ENCODE measurements at places on chromosomes 5 and 9. TPM values are rescaled to one million over a fixed set of nuclear protein-coding genes. Genes with fewer than 3 reads are reported as not detected.
A peak's percentile ranks its signal among the peaks of the same experiment; 100 is the strongest.

SHC3 gene
- 1.0 TPM for total RNA-seq

DNA sequence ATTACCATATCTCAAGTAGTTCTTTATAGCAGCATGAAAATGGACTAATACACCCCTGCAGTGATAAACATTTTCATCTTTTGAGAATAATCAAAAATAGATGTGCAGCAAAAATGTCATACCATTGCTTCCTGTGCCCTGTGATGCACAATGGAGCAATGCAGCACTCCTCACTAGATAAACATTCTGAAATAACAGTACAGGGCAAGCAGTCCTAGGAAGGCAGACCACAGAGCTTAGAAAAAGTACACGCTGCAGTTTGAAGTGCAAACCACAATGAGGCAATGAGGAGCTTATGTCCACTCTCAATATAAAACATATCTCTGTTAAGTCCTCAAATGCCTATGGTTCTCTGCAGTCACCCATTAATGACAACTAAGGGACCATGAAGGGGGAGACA, 367.6 kb downstream of the PDE4D start:
- DNase-seq = no peak

CMBL gene
- 5.9 TPM for total RNA-seq

- no peak for DNase-seq
These were observed 731.3 kb downstream of the NR2F1-AS1 start for GRCh38 chr5:92849756-92850155.

DNA sequence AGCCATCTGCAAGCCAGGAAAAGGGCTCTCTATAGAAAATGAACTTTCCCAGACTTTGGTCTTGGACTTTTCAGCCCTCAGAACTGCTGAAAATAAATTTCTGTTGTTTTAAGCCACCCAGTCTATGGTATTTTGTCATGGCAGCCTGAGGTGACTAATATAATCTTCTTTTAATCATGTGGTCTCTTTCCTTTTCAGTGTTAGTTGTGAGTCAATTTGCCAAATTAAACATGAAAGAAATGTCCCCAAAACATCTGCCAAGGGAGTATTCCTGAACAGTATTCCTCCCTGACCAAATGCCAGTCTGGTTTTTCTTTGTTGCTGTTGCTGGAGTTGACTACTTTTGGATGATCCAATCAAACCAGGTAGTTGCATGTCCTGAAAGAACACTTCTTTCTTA, 4.7 kb upstream of the YTHDC2 start:
- DNase-seq = no peak

IL33 gene
- total RNA-seq = 24.4 TPM

DNA sequence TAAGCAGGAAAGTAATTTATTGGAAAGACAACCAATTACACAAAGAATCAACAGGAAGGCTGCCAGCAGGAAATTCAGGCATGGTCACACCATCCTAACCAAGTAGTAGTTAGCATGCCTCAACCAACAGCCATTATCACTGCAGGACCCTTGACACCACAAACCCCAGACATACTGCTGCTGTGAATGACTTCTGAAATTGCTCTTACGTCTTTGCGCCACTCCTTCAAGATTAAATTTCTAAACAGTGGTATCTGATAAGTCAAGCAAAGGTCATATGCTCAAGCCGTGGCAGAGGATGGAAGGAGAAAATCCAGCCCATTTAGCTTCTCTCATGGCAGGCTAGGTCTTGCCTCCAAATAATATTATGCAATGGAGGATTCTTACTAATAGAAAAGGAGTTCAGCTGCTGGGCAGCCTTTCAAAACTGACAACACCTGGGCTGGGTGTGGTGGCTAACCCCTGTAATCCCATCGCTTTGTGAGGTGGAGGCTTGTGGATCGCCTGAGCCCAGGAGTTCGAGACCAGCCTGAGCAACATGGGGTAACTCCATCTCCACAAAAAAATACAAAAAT, 5.0 kb upstream of the PTGER4 start:
- no peak for DNase-seq

DNA sequence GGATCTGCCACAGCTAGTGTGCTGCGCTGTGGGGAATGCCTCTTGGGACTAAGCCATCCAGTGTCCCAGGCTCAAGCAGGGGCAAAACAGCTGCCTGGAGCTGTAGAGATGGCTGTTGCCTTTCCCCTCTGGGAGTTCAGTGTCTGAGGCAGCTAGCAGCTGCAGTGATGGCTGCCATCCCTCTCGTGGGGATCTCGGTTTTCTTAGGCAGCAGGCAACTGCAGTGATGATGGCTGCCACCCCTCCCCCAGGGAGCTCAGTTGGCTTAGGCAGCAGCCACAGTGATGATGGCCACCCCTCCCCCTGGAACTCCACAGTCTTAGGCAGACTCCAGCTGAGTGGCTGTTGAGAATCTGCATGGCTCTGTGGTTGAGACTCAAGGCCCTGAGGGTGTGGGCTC, 1389.2 kb upstream of the NUDT12 start:
- DNase-seq = no peak

GNG10 gene
- total RNA-seq = 45.1 TPM

- DNase-seq = no peak
These were observed 6.4 kb downstream of the ABLIM3 start for GRCh38 chr5:149147676-149148075.

DNA sequence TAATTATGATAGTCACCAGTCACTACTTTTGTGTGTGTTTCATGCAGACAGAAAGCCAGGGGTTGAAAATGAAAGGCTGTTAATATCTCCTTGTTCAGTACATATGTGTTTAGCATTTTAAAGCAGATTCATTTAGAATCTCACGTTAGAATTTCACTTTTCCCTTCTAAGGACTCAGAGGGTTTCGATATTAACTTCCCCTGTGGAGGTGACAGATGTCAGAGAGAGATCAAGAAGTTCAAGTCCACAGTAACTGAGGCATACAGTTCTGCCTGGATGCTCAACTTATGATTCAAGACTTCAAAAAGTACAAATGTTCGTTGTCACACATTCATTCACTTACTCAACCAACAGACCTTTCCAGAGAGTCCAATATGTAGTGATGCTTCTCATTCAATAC, 251.1 kb downstream of the EBF1 start:
- no peak for DNase-seq

GRCh38 chr9:121568343-121569265, 69.0 kb upstream of the GGTA1 start:
- peak; percentile 74 for DNase-seq

DNA sequence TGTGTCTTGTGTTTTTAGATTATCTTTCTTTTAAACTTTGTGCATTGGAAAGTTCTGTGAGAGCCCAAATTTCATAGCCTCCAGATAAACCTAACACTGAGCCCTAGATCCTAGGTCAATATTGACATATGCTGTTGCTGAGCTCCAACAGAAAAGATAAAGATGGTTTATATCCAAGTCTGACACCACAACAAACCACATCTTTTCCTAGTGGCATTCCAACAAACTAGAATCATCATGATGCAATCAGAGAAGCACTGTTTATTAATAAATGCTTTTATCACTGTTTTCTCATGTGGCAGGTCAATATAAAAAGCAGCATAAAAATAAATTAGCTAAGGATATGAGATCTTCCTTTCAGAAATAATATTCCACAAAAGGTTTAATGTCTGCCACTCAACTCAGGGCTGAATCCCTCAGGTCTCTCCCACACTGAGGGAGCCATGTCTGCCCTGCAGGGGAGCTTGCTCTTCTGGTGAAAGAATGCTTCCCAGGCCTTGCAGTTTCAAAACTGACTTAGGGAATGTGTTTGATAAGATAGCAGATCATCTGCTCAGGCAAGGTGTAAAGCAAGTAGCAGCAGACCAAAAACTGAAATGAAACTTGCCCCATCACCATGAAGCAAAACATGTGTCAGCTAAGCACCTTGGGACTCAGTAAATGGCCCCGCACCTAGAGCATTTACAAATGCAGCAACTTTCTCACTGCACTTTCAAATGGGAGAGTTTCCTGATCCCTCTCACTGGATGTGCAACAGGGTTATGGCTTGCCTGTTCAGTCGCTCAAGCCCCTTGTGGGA, 493.0 kb downstream of the AGTPBP1 start:
- DNase-seq = no peak

- no peak for DNase-seq
These were observed 994 bp downstream of the POLE3 start for GRCh38 chr9:113409481-113409880.

DNA sequence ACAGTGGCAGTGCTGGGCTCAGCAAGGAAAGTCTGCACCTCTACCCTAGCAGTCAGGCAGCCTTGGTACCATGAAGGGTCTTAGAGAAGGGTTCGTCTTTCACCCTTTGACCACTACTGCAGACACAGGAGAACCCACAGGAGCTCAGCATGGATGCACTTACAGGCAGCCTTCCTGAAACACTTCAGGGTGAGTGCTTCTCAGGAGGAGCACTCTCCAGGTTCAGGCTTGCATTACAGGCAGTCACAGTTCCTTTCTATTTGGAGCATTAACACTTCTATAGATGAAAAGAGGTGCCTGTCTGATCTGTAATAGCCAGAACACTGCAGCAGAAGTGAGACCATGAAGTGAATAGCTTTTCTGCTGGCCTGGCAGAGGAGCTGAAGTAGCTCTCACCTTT, 8.7 kb upstream of the CYLC2 start:
- DNase-seq = no peak

DNA sequence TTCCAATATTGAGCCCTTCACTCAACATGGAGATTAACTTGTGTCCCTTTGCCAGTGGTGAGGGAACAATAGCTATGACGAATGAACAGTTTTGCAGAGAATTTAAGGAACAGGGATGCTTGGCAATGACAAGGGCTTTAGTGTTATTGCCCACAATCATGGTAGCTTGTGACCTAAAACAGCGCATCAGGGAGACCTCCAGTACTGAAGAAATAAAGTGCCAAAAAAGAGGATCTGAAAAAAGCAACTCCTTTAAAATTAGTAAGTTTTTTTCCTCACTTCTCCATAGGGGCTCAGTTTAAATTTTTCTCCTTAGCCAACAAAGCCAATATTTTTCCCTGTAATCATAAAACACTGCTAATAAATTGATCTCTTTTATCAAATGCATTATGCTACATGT, 41.8 kb upstream of the PAM start:
- no peak for DNase-seq

TAF11L2 gene
- not detected for total RNA-seq

DNA sequence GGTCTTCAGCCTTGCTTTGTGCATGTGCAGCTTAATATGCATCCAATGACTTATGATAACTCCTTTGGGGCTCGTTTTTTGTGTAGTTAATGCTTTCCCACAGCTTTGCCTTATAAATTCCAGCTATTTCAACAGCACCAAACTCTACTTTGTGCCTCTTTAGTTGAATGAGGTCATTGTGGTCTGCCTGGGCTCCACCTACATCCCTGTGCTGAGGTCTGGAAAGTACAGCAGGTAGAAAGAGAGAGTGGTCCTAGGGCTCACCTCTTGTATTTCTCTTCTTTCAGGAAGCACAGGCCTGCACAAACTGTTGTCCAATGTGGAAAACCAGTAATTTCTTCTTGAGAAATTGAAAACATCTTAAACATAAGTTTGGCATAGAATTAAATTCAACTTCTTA, 167.2 kb downstream of the XRCC4 start:
- no peak for DNase-seq

GRCh38 chr5:58204966-58205365, 254.9 kb downstream of the PLK2 start:
- DNase-seq = no peak

ACOT12 gene
- not detected for total RNA-seq

DNA sequence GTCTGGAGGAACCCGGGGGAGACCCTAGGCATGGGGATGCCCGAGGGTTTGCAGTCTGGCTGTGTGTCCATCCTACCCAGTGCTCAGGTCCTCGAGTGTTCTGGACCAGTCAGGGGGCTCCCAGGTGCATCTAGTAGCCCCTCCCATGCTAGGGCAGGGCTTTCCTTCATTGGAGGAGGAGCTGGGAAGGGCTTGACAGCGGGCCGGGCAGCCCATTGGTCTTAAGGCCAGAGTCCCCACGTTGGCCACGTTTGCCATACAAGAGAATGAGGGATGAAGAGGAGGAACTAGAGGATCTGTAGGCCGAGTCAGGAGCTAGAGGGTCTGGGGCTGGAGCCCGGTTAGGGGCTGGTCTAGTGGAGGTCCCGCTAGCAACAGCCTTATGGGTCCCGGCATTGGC, 37.3 kb upstream of the CTSV start:
- no peak for DNase-seq
